Type B pancreatic cell (in vitro differentiated cells): ENCODE measurements at places on chromosomes 5 and 9.

GRCh38 chr5:158079097-158079496, 220.2 kb upstream of the CLINT1 start:
- peaks cover 7% of the 10 kb centered on the region for H3K4me1 ChIP-seq
- no peak overlapping the region for H3K4me3 ChIP-seq
- no peak for DNase-seq
- no peaks in the 10 kb centered on the region for H3K36me3 ChIP-seq
- peaks cover 12% of the 10 kb centered on the region for H3K27me3 ChIP-seq

DNA sequence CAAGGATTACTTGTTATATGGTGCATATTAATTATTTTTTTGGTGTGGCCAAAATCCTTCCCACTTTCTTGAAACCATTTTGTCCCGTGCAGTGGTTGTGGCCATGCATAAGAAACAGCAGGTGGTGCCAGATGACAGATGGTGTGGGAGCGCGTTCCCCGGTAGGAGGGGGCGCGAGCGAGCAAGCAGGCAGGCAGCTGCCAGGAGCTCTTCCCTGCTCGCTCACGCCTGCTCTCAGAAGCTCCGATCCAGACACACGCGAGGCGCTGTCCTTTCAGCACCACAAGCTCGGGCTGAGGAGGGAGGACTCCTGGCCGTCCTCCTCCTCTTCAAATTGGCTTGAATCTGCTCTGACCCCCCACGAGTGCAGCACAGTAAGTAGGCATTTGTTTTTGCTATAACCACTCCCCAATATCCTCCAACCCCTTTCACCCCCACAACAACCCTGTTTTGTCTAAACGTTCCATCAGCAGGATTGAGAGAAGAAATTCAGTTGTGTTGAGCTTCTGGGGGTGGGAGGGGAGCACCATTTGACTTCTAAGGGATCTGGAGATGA, at the start of gene NSG2:
TSS of gene NSG2 (plus strand) at position 237 of the 556 bp plus-strand sequence. CDS start 1,050 bp downstream, outside the sequence.
- no peak within 1 kb of the TSS for H3K27ac ChIP-seq
- H3K4me3 ChIP-seq: peak within 1 kb of the TSS; percentile 76
- DNase-seq: peak; percentile 91
- no peaks in the 10 kb centered on the region for H3K4me1 ChIP-seq
- H3K36me3 ChIP-seq: no peaks in the 10 kb centered on the region

DNA sequence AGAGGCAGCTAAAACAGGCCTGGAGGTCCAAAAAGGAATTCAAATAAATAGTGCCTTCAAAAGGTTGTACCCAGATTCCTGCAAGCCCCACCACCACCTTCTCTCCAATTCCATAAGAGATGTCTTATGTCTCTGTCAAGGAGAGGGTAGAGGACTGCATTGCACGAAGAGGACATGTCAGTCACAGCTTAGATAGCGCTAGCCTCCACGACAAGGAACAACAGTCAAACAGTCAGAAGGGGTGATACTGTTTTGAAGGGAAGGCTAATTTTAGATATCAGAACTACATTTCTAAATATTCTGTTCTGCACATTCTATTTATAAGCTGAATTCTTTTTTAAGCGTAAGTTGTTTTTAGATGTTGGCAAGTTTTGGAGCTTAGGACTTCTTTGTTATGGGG, 34.2 kb downstream of the PLAC8L1 start:
- no peaks in the 10 kb centered on the region for H3K36me3 ChIP-seq
- peaks cover 3% of the 10 kb centered on the region for H3K27me3 ChIP-seq
- no peak overlapping the region for H3K4me3 ChIP-seq
- DNase-seq: no peak
- H3K4me1 ChIP-seq: peaks cover 10% of the 10 kb centered on the region

DNA sequence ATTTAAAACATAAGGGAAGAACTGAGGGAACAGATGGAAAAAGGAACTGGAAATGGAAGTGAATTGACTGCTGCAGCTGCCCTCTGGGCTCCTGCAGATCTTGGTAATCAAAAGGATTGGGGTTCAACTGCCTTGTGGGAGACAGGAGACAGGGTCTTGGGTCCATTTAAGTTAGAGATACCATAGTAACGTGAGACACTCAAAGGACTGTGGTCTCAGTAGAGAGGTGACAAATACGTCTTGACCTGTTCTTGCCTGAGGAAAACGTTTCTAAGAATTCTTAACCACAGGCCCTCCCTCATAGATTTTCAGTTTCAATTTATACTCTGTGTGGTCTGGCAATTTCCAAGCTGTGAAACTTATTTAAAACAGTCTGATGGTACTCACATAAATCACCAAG, 100.8 kb upstream of the DHFR start:
- H3K4me3 ChIP-seq: no peak overlapping the region
- no peak for DNase-seq
- peaks cover 14% of the 10 kb centered on the region for H3K4me1 ChIP-seq
- H3K36me3 ChIP-seq: peaks cover 11% of the 10 kb centered on the region
- H3K27me3 ChIP-seq: no peaks in the 10 kb centered on the region

- DNase-seq: no peak
- H3K4me1 ChIP-seq: peaks cover 35% of the 10 kb centered on the region
- peaks cover 4% of the 10 kb centered on the region for H3K36me3 ChIP-seq
Measured at GRCh38 chr9:85430659-85431338, 311.0 kb downstream of the AGTPBP1 start.

GRCh38 chr5:14615365-14615764, 33.8 kb downstream of the OTULINL start:
- no peaks in the 10 kb centered on the region for H3K27me3 ChIP-seq
- no peak overlapping the region for H3K4me3 ChIP-seq
- H3K4me1 ChIP-seq: no peaks in the 10 kb centered on the region
- H3K27ac ChIP-seq: no peak overlapping the region
- H3K36me3 ChIP-seq: no peaks in the 10 kb centered on the region

- no peak for DNase-seq
- H3K4me3 ChIP-seq: no peak overlapping the region
- no peaks in the 10 kb centered on the region for H3K27me3 ChIP-seq
- peaks cover 11% of the 10 kb centered on the region for H3K36me3 ChIP-seq
- H3K27ac ChIP-seq: no peak overlapping the region
Measured at GRCh38 chr9:91261417-91261816, 100.3 kb downstream of the AUH start.

DNA sequence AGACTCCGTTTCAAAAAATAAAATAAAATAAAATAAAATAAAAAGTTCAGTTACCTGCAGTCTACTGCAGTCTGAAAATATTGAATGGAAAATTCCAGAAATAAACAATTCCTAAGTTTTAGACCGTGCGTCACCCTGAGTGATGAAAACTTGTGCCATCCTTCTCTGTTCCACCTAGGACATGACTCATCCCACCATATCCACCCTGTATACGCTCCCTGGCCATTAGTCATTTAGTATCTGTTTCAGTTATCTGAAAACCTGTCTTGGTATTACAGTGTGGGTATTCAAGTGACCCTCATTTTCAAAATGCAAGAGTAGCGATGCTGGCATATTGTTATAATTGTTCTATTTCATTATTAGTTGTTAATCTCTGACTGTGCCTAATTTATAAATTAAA, 51.8 kb upstream of the TEX48 start:
- no peak for DNase-seq
- H3K4me1 ChIP-seq: peaks cover 13% of the 10 kb centered on the region
- no peak overlapping the region for H3K27ac ChIP-seq
- H3K36me3 ChIP-seq: no peaks in the 10 kb centered on the region
- H3K4me3 ChIP-seq: no peak overlapping the region

- H3K27ac ChIP-seq: no peak overlapping the region
- H3K4me1 ChIP-seq: peaks cover 4% of the 10 kb centered on the region
- peaks cover 73% of the 10 kb centered on the region for H3K27me3 ChIP-seq
- peak overlapping the region; percentile 93 for H3K4me3 ChIP-seq
- DNase-seq: no peak
Measured at GRCh38 chr9:38619556-38620447, 594 bp downstream of the ANKRD18A start.

- peaks cover 9% of the 10 kb centered on the region for H3K4me1 ChIP-seq
- peaks cover 3% of the 10 kb centered on the region for H3K36me3 ChIP-seq
Measured at GRCh38 chr5:133203317-133204305, 151.8 kb downstream of the HSPA4 start.

- peaks cover 11% of the 10 kb centered on the region for H3K4me1 ChIP-seq
- no peaks in the 10 kb centered on the region for H3K36me3 ChIP-seq
- H3K27ac ChIP-seq: peak overlapping the region; percentile 41
- no peaks in the 10 kb centered on the region for H3K27me3 ChIP-seq
- DNase-seq: no peak
Measured at GRCh38 chr9:93126825-93127368, 7.2 kb downstream of the NINJ1 start.

GRCh38 chr9:122228568-122229484, at the start of gene LHX6:
Gene LHX6, minus strand, starts transcription at chr9:122228957. Its CDS starts 217 bp downstream, at chr9:122228740.
- peaks cover 56% of the 10 kb centered on the region for H3K27me3 ChIP-seq
- peak within 1 kb of the TSS; percentile 82 for H3K4me3 ChIP-seq
- H3K4me1 ChIP-seq: peaks cover 22% of the 10 kb centered on the region
- H3K36me3 ChIP-seq: peaks cover 11% of the 10 kb centered on the region

DNA sequence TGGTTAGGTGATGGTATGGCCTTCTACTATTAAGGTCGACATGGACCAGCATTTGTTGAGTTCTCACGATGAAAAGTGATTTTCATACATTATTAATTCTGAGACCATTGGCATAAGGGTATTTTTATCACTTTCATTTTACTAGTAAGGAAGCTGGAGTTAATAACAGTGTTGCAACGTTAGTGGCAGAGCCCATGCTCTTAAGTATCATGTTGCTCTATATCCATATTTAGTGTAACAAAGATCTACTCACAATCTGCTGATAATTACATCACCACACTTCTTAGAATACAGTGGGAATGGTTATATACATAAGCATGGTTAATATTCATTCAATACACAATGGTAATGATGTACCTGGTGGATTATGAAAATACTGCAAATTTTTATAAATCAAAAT, 81.9 kb downstream of the PRR16 start:
- H3K27ac ChIP-seq: no peak overlapping the region
- H3K4me1 ChIP-seq: no peaks in the 10 kb centered on the region
- no peak for DNase-seq
- H3K36me3 ChIP-seq: no peaks in the 10 kb centered on the region

GRCh38 chr9:91117959-91118703, 243.6 kb downstream of the AUH start:
- no peaks in the 10 kb centered on the region for H3K36me3 ChIP-seq
- peaks cover 29% of the 10 kb centered on the region for H3K4me1 ChIP-seq
- H3K27me3 ChIP-seq: no peaks in the 10 kb centered on the region
- peak overlapping the region; percentile 74 for H3K4me3 ChIP-seq
- DNase-seq: no peak
- peak overlapping the region; percentile 69 for H3K27ac ChIP-seq

DNA sequence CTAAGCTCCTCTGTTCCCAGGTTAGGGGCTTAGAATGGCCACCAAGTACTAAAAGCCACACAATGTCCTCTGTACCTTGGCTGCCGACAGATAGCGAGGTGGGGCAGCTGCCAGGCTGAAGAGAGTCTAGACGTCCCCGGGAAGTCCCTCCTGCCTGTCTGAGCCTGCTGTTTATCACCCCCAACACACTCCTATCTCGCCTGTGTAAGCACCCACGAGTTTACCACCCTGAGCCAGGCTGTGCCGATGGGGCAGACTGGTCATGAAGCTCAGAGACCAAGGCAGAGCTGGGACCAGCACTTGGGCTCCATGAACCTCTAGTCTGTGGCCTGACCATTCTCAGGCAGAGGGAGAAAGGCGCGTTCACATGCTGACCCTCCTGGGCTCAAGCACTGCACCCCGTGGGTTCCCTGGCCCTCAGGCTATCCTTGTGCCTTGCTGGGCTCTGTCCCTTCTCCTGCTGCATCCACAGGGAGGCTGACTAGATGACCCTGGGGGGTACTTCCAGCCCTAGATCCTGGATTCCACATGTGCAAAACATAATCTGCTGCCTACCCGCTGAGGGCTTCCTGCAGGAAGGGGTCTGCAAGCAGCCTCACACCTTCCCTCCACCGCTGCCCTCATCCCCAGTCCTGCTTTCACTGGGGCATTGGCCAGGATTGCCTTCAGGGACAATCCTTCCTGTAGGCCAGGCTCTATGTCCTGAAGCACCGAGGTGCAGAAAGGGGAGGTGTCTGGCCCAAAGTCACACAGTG, 18.6 kb upstream of the SLC25A51 start:
- no peaks in the 10 kb centered on the region for H3K36me3 ChIP-seq
- peaks cover 31% of the 10 kb centered on the region for H3K4me1 ChIP-seq
- no peaks in the 10 kb centered on the region for H3K27me3 ChIP-seq
- DNase-seq: no peak

- DNase-seq: no peak
- no peak overlapping the region for H3K4me3 ChIP-seq
- H3K36me3 ChIP-seq: no peaks in the 10 kb centered on the region
- no peaks in the 10 kb centered on the region for H3K27me3 ChIP-seq
- H3K4me1 ChIP-seq: no peaks in the 10 kb centered on the region
Measured at GRCh38 chr5:6773342-6774035, 60.3 kb downstream of the TENT4A start.
